ENCODE measurements at places on chromosomes 4 and X.

GRCh38 chrX:107541244-107541643, 87.1 kb upstream of the PRPS1 start:
- no peak for DNase-seq

DNA sequence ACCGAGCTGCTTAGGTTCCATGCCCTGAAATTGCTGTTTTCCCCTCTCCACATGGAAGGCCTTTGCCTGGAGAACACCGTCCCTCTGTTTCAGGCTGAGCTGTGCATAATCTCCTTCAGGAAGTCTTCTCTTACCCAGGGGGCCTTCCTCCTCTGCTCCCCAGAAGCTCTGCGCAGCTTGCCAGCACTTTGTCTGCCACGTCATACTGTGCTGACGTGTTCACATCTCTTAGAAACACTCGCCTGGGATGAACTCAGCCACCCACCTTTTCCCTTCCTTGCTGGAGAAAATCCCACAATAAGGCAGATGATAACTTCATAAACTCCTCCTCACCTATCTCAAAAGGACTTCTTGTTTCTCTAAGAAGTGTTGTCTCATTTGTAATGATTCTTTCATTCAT, 110.7 kb downstream of the ARHGAP10 start:
- DNase-seq, result no peak

DNA sequence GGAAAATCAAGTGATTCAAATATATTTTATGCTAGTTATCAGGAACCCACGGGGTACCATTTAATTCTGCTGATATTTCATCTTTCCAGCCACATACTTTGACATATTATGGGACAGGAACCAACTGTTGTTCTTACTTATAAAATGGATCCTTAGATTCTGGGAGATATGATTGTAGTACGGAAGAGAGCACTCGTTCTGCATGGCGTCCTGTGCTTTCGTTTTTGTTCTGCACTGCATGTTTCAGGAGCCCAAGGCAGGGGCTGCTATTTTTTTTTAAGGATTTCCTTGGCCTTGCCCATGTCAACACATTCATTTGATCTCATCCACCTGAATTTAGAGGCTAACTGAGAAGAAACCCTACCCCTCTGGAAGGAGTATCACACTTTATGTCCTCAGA, 245.5 kb upstream of the TLL1 start:
- DNase-seq, result no peak

- no peak for DNase-seq
Measured at GRCh38 chrX:45070116-45071007, 130.3 kb downstream of the DIPK2B start.

GRCh38 chrX:42818151-42818921, 40.4 kb upstream of the PPP1R2C start:
- DNase-seq, result no peak

- no peak for DNase-seq
Measured at GRCh38 chr4:40600850-40601249, 28.8 kb downstream of the RBM47 start.

DNA sequence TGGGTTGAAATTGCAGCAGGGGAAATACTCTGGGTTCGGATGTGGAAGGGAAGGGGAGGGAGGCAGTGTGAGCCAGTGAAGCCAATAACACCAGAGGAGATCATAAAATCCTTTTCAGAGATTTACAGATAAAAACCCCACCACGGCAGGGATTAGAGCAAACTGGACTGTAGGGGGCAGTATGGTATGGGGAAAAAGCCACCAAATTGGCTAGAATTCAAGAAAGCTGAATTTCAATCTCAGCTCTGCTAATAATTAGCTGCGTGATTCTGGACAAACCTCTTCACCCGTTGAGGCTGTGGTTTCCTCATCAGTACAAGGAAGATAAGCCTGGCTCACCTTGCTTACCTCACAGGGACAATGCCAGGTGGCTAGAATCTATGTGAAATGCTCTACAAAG, 108.1 kb downstream of the ATG4A start:
- no peak for DNase-seq

GRCh38 chr4:55038176-55038890, 87.1 kb downstream of the KDR start:
- DNase-seq, result no peak

GRCh38 chrX:66163849-66164411, at the start of gene HEPH:
HEPH (plus strand) TSS chrX:66164247; CDS start chrX:66170571, 6,324 bp downstream.
- DNase-seq, result no peak

GRCh38 chr4:24765376-24765988, 29.9 kb upstream of the SOD3 start:
- no peak for DNase-seq

GRCh38 chrX:153317306-153317705, 4.3 kb downstream of the PNMA6F start:
- DNase-seq, result no peak

GRCh38 chr4:74933562-74934015, 673 bp downstream of the PARM1 start:
- DNase-seq, result no peak

- DNase-seq, result no peak
Measured at GRCh38 chr4:8844976-8845690, 26.5 kb downstream of the HMX1 start.

DNA sequence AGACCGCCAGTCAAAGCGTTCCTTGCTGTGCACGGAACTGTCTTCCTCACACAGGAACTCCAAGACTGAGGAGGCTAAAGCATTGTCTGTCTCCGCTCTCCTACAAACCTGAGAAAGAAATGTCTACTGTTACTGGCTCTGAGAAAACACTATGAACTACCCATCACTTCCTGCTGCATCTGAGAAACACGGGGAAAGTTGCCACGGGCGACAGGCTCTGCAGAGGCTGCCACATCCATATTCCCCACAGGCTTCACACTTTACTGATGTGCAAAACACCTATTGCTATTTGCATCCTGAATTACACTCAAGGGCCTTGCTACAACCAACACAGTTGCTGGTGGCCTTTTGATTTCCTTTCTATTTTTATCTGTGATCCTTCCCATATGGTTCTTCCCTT, 59.0 kb downstream of the AFAP1 start:
- DNase-seq, result no peak

DNA sequence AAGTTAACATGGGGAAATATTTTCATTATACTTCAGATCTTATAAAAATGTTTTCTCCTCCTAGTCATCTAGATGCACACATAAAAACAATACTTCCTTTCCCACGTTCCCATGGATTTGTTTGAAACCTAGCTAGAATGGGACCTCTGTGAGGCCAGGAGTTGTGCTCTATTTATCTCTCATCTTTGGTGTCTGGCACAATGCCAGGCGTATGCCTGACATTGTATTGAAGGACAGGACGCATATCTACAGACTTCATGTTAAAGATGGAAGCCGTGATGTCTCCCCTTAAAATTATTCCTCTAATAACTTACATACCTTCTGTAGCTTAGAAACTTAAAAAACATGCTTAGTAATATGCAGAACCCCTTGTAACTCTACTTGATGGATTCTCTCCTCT, 394.5 kb upstream of the FAT1 start:
- DNase-seq, result no peak

GRCh38 chr4:71932941-71933340, 98.9 kb upstream of the NPFFR2 start:
- DNase-seq, result no peak

DNA sequence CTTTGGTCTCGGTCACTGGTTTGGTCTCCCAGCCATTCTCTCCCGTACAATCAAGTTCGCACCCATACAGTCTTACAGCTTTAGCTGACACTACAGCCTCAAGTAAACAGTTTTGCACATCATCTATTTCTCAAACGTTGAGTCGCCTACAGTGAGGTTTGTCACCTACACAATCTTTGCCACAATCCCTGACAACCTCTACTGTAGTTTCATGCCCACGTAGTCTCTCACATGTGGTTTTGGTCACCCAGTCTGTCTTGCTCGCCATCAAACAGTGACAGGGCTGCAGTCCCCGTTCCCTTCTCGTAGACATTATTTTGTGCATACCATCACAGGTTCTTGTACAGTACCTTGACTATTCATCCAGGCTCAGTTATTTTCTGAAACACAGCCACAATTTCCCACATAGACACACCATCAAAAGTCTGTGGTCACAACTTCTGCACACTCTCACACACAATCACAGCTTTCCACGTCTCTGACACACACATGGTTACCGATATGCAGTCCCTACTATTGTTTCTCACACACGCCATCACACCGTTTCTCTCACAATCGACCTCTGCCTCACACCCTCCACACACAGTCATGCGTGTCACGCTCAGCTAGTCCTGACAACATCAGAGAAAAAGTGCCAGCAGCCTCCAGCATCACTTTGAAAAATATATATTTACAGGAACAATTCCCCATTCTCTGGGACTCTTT, 5.3 kb upstream of the CFP start:
- DNase-seq, result no peak

DNA sequence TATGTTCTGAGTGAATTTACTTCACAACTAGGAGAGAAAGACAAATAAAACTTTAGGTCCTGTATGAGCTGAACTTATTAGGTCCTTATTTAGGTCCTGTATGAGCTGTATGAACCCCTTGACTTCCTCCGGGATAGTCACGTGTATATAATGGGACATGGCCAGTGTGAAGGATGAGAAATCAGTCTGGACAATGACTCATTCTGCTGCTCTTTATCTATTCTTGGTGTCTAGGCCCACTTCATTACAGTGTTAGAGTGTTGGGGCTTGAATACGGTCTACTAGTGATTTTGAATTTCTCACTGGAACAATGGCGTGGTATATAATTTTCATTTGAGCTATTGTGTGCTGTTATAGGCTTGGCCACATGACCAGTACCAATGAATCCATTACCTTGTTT, 21.9 kb downstream of the STK26 start:
- DNase-seq, result no peak

DNA sequence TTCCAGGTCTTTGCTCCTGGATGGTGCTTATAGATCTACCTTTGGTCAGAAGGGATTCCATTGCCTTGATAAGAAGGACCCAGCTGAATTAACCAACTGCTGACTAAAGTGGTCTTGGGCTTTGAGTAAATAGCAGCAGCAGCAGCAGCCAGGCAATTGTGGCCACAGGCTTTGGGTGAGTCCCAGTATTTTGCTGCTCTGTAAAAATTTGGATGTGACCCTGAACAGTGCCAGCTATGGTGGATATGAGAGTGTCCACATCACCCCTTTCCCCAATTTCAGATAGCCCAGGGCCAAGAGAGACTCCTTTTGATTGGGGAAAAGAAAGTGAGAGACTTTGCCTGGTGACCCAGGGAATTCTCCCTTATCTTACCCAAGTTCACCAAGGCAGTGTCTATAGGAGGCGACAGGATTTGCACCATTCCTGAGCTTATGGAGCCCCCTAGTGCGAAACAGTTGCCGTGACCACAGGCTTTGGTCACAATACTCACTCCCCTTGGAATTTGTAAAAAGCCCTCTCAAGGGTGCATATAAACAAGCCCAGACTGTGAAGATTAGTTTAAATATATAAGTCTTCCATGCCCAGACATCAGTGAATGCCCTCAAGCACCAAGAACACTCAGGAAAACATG, 518.0 kb downstream of the TMA16 start:
- no peak for DNase-seq

- no peak for DNase-seq
Measured at GRCh38 chrX:17549107-17549651, 174.2 kb downstream of the NHS start.

DNA sequence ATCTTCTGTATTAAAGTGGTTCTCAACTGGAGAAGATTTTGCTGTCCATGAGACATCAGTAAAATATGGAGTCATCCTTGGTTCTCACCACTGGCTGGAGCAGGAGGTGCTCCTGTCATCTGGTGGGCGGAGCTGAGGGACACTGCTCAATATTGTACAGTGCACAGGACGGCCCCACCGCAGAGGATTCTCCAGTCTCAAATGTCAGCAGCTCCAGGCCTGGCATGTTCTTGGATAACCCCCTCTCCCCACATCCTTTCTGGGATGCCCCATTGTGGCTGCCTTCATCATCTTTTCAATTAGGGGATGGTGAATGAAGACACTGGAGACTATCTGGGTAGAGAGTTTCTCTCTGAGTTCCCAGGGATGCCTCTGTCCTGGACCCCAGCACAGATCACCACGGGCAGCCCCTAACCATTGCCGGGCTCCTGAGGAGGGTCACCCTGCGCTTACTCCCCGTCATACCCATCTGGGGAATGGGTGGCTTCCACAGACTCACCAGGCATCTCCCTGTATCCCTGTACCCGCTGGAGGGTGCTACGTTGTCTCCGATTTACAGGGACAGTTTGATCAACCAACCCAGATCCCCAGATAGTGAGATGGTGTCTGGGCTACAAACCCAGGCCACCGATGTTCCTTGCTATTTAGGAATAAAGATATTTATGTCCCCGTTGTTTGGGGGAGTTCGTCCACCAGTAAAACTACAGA, 21.9 kb upstream of the P2RY8 start:
- DNase-seq, result no peak

DNA sequence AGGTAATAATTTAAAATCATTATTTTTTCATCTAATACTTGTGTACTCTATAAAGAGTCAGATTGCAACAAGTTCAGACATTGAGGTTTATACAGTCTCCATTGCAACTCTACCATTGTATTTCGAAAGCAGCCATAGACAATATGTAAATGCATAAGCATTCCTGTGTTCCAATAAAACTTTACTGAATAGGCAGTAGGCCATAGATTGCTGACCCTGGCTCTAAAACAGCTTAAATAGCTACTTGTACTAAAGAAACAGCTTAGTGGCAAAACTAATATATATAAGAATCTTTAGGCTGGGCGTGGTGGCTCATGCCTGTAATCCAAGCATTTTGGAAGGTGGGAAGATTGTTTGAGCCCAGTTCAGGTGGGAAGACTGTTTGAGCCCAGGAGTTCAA, 115.3 kb downstream of the PRSS12 start:
- no peak for DNase-seq

DNA sequence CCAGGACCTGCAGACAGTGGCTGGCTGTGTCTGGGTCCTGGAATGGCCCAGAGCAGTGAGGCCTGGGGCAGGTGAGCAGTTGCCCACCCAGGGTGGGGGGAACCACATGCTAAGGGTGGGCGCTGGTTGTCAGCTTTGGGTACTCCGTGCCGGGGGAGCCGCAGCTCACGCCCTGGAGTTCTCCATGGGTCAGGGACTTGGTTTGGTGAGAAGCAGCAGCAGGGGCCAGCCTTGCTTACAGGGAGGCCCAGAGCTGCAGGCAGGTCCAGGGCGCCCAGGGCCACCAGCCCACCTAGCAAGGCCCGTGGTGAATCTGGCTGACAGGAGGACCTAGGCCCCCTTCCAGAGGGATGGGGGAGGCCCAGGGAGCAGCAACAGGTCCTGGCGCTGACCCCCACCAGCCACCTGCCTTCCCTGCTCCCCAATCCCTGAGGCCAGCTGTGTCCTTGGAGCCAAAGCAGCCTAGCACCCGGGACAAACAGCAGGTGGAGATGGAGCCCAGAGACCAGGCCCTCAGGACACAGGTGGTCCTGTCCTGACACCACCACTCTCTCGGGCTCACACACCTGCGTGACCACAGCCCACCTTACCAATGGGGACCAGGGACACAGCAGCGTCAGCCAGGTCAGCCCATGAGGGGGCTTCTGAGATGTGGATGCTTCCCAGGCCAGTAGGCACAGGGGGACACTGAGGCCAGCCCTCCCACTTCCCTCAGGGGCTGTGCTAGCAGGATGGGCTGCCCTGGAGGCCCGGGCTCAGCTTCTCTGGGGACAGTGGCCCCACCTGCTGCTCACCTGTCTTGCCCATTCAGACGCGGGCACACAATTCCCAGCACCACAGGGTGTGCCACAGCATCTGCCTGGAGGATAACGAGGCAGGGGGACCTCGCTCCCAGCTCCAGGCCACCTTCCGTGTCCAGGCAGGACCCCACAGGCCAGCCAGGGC, 3.5 kb downstream of the MXD4 start:
- DNase-seq, result no peak

- DNase-seq, result no peak
Measured at GRCh38 chrX:20067709-20068561, 48.8 kb downstream of the MAP7D2 start.

GRCh38 chr4:127505203-127505602, 127.6 kb upstream of the INTU start:
- no peak for DNase-seq

GRCh38 chr4:125323654-125324053, 8.9 kb downstream of the FAT4 start:
- DNase-seq, result no peak
